ENCODE measurements at places on chromosomes 16 and 17. TPM values are rescaled to one million over a fixed set of nuclear protein-coding genes. Genes with fewer than 3 reads are reported as not detected.

TRPV3 gene
- 0.22 TPM for polyA plus RNA-seq

EPOP gene
- 2.7 TPM for polyA plus RNA-seq

GRAP gene
- 3.5 TPM for polyA plus RNA-seq

OTOP2 gene
- polyA plus RNA-seq = 0.06 TPM

CCL23 gene
- 2.4 TPM for polyA plus RNA-seq

CDH11 gene
- 6.7 TPM for polyA plus RNA-seq

GHDC gene
- polyA plus RNA-seq = 16.5 TPM

VWA3A gene
- polyA plus RNA-seq = 0.13 TPM

RIPOR1 gene
- polyA plus RNA-seq = 61.1 TPM

COPRS gene
- polyA plus RNA-seq = 58.9 TPM

NEUROD2 gene
- 0.22 TPM for polyA plus RNA-seq

CCDC154 gene
- 0.24 TPM for polyA plus RNA-seq

SLC52A1 gene
- not detected for polyA plus RNA-seq

MYH1 gene
- polyA plus RNA-seq = not detected

HOXB6 gene
- polyA plus RNA-seq = 14.7 TPM

MGAT5B gene
- polyA plus RNA-seq = 0.22 TPM

TVP23C gene
- 5.5 TPM for polyA plus RNA-seq

TM4SF5 gene
- polyA plus RNA-seq = not detected

UTS2R gene
- not detected for polyA plus RNA-seq

TSNAXIP1 gene
- 0.92 TPM for polyA plus RNA-seq

MYH2 gene
- polyA plus RNA-seq = not detected

NTN1 gene
- 2.0 TPM for polyA plus RNA-seq

USP43 gene
- polyA plus RNA-seq = 0.21 TPM

KRTAP2-2 gene
- polyA plus RNA-seq = not detected

GGT6 gene
- polyA plus RNA-seq = 1.6 TPM

GRB7 gene
- polyA plus RNA-seq = 29.6 TPM

RNF157 gene
- polyA plus RNA-seq = 12.3 TPM

PIMREG gene
- 0.16 TPM for polyA plus RNA-seq

SMIM36 gene
- not detected for polyA plus RNA-seq

HBM gene
- polyA plus RNA-seq = not detected

ZACN gene
- 3.2 TPM for polyA plus RNA-seq

PRSS27 gene
- 1.7 TPM for polyA plus RNA-seq

MT4 gene
- polyA plus RNA-seq = not detected

EVI2B gene
- 1.5 TPM for polyA plus RNA-seq

PRR15L gene
- 7.1 TPM for polyA plus RNA-seq

PARD6A gene
- polyA plus RNA-seq = 1.7 TPM

GP2 gene
- 7.0 TPM for polyA plus RNA-seq

ABCA6 gene
- 22.4 TPM for polyA plus RNA-seq

DCAKD gene
- polyA plus RNA-seq = 19.7 TPM

CTF1 gene
- 5.8 TPM for polyA plus RNA-seq
